ENCODE measurements at places on chromosomes 4 and X.
A peak's percentile ranks its signal among the peaks of the same experiment; 100 is the strongest.

GRCh38 chrX:20029728-20030127 lies 38.9 kb upstream of the BCLAF3 start:
- no peak for DNase-seq

DNA sequence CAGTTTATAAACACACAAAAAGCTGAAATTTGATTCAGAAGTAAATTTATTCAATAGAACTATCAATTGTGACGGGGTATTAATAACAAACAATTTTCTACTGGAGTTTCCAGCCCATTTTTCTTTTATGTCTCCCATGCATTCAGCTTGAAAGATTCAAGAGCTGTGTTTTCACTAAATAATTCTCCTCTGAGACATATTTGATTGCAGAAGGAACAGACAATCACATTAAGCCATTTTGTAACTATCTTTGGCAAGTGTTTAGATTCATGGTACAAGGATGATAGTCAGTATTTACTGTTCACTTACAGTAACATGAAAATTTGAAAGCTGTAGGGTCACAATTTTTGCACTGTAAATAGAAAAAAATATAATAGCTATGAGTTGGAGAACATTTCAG lies 198.4 kb upstream of the TACR3 start:
- DNase-seq = no peak

DNA sequence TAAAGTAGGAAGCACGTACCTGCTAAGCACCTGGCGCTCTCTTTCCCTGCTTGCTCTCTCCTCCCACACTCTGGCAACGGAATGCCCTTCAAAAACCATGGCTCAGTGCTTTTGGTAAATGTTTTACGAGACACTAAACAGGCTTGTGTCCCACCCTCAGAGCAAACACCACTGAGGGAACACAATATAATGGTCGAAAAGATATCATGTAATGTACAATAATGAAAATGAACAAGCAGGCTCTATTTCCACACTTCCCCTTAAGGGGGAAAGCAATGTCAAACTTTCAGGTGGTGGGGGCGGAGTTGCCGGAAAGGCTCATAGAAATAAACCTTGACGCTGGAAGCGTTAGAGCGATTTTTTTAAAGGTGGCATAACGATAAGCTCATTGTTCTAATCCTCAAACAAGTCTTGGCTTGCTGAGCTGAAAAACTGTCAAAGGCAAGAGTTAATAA lies 115.1 kb downstream of the RBM47 start:
- DNase-seq = no peak

DNA sequence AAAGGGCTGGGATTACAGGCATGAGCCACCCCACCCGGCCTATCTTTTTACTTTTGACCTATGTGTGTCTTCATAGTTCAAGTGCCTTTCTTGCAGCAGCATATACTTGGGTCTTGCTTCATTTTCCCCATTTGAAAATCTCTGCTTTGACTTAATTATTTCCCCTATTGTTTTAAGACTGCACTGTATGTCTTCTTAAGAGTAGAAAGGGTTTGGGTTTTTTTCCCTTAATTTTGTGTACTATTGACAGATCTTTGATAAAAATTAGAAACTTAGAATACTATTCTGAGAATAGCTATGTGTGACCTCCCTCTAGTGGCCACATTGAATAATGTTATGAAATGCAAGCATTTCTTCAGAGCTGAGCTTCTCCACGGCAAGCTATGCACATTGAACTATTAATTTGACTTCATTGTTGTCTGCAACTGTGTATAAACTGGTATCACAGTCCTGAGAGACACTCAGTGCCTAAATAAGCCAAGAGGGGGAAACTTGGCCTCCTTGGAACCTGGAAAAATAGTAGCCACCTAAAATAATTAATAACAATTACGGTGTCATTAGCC lies 8.7 kb upstream of the SLC25A4 start:
- DNase-seq = peak; percentile 40

GRCh38 chrX:153306527-153307115 lies 14.9 kb downstream of the PNMA6F start:
- no peak for DNase-seq

DNA sequence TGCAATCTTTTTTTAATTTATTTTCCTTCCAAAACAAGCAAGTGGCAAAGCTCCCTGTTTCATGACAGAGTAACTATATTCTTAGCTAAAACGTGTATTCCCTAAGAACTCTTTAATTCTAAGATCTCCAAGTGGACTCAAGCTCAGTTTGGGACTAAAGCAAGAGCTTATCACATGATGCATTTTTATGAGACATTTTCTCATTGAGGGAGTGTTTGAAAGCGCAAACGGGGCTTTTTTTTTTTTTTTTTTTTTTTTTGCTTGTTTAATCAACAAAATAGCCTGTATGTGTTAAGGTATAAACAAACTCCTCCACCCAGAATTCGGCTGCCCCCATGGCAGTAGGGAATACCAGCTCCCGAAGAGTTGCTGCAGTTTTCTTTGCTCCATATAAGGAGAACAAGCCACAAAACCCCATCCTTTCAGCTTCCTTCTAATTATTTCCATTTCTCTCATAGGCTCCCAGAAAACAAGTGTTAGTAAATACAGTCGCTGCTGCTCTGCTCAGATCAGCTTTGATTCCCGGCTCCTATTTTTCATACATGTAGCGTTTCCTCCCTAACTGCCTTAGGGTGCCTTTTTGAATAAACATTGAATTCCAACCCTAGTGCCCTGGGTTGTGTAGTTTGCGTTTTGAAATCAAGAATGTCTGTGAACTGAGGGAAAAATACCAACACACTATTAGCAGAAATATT lies 669 bp upstream of the PPARGC1A start:
- no peak for DNase-seq

GRCh38 chr4:2290974-2291704 lies 29.2 kb upstream of the MXD4 start:
- DNase-seq = no peak

GRCh38 chrX:13373431-13374187 lies 53.8 kb upstream of the ATXN3L start:
- DNase-seq = no peak

DNA sequence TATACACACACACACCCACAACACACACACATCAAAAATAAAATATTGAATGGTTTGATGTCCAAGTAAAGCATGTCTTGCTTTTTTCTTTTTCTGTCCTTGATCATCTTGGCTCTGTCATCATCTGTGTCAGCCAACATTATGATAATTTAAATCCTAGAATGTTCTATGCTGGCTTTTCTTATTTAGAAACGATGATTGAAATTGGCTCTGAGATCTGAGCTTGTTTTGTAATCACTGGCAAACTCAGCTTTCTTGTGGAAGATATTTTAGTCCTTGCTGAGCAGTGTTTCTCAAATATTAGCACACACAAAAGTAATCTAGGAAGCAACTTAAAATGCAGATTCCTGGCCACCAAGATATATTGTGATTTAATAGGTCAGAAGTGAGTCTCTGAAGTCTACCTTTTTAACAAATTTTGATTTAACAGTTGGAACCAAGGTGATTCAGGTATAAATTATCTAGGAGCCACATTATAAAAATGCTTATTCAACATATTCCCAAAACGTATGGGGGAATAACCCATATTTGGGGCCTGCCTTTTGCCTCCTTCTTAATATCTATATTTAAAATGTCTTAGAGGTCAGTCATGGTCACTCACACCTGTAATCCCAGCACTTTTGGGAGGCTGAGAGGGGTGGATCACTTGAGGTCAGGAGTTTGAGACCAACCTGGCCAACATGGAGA lies 24.0 kb upstream of the DSPP start:
- DNase-seq = no peak

DNA sequence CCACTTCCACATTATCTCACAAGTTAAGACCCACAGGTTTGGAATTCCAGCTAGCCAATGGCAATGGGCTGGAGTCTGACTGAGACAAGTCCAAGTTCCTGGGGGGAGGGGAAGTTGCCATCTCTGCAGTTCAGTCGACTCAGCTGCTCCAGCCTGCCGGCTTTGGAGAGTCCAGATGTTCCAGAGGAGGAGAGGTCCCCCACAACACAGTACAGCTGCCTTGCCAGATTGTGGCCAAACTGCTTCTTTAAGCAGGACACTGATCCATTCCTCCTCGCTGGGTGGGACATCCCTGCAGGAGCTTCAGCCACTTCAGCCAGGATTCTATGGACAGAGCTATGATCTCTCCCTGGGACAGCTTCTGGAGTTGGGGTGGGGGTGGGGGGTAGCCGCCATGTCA lies 199.2 kb downstream of the EDA start:
- no peak for DNase-seq

DNA sequence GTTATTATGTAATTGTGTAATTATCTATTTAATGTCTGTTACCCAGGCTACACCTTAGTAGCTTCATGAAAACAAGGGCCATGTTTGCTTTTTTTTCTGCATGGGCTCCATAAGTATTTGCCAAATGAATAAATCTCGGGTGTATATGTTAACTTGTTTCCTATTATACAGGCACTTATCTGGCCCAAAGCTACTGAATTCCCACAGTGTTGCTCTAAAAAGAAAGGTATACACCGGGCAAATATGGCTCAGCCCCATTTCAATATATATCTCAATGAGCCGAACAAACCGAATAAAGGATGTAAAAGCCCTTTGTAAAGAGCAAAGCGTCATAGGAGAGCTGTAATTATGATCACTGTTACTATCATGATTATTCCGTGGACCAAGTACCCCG lies 767 bp downstream of the PAQR3 start:
- DNase-seq = no peak

- DNase-seq = peak; percentile 63
Observed at GRCh38 chr4:48031802-48032525, 15.4 kb downstream of the NIPAL1 start.

GRCh38 chr4:141021397-141022110 lies 111.7 kb downstream of the RNF150 start:
- DNase-seq = no peak

DNA sequence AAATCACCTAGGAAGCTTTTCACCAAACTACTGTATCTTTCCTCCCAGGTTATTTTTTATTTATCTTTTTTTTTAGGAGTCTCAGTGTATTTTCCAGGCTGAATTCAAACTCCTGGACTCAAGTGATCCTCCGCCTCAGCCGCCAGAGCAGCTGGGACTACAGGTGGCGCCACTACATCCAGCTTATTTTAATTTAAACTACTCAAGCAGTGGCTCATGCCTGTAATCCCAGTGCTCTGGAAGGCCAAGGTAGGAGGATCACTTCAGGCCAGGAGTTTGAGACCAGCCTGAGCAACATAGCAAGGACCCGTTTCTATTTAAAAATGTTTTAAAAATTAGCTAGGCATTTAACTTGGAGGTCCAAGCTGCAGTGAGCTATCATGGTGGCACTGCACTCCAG lies 37.8 kb downstream of the LEF1 start:
- no peak for DNase-seq

DNA sequence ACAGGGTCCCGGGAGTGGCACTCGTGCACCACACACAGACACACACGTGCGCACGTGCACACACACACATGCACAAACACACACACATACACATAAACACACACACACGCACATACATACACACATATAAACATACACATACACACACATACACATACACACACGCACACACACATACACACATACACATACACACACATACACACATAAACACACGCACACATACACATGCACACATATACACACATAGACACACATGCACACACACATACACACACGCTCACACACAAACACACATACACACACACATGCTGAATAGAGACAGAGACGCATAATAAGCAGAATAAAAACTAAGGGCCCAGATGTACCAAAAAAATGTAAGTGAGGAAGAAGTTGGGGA lies 332.2 kb upstream of the CXorf51B start:
- no peak for DNase-seq

- no peak for DNase-seq
Observed at GRCh38 chr4:81399306-81400086, 72.2 kb downstream of the RASGEF1B start.

GRCh38 chr4:143188136-143189088 lies 3.7 kb downstream of the USP38 start:
- DNase-seq = no peak

DNA sequence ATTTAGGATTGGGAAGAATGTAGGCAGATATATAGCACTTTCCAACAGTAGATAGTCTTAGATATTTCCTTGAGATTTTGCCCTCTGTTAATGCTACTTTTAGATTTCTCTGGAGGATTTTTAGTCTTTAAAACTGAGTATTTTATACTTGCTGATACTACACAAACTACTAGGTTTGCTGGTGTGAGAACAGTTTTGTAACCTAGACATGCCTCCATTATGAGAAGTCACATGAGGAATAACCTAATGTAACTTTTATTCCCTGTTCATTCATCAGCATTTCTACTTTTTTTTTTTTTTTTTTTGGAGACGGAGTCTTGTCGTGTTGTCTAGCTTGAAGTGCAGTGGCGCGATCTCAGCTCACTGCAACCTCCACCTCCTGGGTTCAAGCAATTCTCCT lies 137.2 kb downstream of the RAPGEF2 start:
- no peak for DNase-seq

- DNase-seq = no peak
Observed at GRCh38 chr4:140213749-140214148, 59.8 kb upstream of the MAML3 start.

GRCh38 chrX:68203646-68204045 lies 229.6 kb downstream of the OPHN1 start:
- no peak for DNase-seq

- DNase-seq = no peak
Observed at GRCh38 chr4:80069837-80070731, 2.9 kb downstream of the ANTXR2 start.

- no peak for DNase-seq
Observed at GRCh38 chrX:20378233-20378920, 111.7 kb upstream of the RPS6KA3 start.

DNA sequence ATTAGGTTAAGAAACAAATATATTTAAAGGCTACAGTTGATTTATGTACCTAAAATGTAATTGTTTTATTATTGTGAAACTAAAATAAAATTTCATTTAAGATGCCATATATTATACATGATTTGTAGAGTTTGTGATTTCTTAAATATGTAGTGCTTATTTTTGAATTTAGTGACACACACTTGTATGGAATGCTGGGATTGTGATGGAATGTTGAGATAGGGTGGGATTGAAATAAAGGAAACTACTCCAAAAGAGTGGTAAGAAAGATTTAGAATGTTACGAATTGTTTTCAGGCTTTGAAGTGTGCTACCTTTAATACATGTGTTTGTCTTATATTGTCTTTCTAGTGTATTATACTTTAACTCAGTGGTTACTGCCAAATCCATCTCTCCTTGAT lies 330.3 kb upstream of the PITX2 start:
- DNase-seq = no peak

- DNase-seq = no peak
Observed at GRCh38 chr4:5992828-5993321, 25.4 kb downstream of the C4orf50 start.

- DNase-seq = no peak
Observed at GRCh38 chrX:71482228-71482958, 50.5 kb upstream of the OGT start.

GRCh38 chr4:62274782-62275181 lies 1074.7 kb downstream of the ADGRL3 start:
- DNase-seq = no peak

All from astrocyte of the cerebellum (primary cell).